ENCODE measurements at places on chromosomes 7 and 10.

DNA sequence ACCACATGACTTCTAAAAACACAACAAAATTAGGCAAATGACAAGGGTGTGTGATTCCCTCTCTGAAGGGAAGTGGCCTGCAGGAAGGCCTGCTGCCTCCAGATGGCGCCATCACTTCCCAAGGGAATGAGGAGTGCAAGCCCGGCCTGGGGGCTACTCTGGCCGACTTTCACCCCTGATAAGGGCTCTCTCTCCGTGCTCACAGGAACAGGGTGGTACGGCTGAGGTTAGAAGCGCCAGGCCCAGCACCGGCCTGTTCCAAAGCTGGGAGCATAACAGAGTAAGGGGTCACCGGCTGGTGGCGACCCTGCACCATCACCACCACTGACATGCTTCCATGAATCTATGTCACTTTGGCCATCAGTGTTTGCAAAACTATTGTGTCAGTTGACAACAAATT, 13.1 kb downstream of the RBP3 start:
- DNase-seq: peak; percentile 34

GRCh38 chr10:47362199-47362598, 14.0 kb downstream of the RBP3 start:
- DNase-seq: no peak

DNA sequence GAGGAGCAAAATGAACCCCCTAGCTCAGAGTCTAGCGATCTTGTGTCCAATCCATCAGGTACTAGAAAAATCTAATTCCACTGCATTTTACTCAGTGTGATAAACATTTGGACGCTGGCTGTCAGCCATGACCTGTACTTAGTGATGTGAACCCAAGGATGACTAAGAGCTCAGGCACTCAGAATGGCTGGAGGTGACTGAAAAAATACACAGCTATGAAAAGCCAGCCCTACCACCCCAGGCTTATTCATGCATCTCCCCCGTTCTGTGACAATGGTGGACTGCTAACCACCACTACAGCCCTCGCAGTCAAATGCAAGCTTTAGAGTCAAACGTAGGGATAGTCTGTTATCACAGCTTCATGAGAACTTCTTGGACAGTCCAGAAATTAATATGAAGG, 14.9 kb downstream of the AFAP1L2 start:
- DNase-seq: no peak

DNA sequence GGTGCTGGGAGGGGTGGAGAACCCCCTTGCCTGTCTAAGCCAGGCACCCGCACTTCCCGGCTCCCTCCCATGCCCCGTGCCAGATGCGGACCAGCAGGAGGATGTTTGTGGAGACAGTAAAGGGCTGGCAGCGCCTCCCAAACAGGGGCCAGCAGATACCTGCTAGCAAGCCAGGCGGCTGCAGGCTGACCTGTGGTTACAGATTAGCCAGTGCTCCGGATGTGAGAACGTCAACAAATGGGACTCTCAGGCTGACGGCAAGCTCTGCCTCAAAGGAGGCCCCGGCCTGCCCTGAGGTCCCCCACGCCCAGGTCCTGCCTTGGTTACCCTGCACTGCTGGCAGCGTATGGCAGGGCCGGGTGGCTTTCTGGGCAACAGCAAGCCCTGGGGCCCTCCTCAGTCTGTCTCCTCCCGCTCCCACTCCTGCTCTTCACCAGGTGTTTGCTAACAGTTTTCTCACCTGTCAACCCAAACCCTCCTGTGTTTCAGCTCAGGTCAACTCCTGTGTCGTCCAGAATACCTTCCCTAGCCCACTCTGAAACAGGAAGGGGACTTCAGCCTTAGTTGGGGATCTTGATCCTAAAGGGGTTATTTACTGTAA, 85.4 kb downstream of the NEURL1 start:
- no peak for DNase-seq

DNA sequence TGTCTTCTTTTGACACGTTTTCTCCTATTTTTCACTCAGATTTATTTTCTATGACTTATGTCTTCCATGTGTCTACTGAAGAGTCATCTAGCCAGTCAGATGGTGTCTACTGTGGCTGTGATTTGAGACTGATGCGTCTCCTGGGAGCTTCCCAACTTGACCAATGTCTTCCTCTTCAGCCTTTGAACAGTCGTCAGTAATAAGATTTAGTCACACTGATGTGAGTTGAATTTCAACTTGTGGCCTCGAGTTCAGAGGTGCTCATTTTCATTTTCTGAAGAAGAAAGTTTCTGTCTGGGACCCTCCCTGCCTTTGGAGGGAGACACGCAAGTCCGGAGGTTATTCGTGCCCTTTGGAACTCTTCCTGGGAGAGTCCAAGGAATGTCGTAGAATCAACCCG, 221.9 kb upstream of the INHBA start:
- no peak for DNase-seq

- DNase-seq: no peak
These were observed 11.0 kb downstream of the ZNF862 start for GRCh38 chr7:149849174-149849573.

DNA sequence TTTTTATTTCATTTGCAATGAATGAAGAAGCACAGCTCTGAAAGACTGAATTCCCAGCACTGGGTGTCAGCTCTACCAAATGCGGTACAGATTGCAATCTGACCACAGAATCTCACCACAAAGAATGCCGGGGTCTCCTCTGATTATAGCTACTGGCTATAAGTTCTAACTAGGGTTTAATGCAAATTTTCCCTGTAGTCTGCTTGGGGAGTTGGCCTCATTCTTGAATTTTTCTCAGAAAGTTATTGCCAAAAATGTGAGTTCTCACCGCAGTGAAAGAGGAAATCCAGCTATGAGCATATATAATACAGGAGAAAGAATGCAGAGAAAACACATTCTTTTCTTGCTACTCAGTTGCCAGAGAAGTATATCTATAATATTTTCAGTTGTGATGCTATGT, 1255.7 kb upstream of the LRRTM3 start:
- DNase-seq: no peak

DNA sequence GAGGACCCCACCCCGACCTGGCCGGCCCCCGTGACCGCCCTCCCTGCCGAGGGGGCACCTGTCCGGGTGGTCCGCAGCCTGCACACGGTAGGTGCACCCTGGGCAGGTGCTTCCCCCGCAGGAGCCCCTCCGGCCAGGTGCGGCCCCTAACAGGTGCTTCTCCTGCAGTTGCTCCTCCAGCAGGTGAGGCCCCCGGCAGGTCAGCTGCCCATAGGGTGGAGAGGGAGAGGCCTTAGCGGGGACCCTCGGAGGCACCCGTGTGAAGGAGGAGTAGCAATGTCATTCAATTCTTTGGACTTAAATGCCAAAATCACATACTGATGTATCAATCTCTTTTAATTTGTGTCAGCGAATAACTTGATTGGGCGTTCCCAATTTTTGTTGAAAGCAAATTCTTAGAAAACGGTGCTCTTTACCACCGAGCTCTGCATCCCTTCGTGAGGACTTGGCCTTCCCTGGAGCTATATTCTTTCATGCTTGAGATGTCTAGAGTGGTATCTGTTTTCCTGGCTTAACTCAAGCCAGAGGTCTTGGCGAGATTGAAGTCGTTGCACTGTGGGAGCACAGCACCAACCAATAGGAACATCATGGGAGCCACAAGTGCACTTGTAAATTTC, 738 bp upstream of the NCAPG2 start:
- DNase-seq: peak; percentile 48

DNA sequence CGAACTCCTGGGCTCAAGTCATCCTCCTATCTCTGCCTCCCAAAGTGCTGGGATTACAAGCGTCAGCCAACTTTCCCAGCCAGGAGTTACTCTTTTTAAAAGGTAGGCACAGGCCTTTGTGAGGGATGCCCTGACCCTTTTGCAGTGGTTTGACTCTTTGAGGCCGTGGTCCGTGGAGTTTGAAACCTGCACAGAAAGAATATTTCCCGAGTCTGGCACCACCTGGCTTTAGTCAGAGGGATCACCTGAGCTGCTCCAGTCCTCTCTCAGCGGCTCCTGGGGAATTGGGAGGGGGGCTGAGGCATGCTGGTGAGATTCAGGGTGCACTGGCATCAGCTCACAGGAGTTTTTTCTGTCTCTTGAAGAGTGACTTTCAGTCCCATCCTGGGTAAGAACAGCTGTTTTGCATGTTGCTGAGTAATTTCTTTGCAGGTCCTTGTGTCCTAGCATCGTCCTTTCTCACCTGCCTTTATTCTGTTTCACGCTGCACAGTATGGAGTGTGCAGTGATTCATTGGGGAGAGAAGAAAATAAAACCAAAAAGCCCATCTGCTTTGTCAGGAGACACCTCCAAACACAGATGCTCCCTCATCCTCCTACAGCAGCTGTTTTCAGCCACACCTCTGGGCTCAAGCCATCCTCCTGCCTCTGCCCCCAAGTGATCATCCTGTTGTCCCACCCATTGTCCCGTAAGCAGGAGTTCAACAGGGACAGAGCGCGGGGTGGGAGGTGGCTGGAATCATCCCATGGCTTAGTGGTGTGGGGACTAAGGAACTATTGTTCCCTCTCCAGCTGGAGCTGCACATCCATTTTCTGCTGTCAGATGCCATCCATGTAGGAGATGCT, 284.7 kb downstream of the CAMK1D start:
- no peak for DNase-seq

- DNase-seq: no peak
These were observed 20.2 kb upstream of the TMEM178B start for GRCh38 chr7:141053626-141054025.

DNA sequence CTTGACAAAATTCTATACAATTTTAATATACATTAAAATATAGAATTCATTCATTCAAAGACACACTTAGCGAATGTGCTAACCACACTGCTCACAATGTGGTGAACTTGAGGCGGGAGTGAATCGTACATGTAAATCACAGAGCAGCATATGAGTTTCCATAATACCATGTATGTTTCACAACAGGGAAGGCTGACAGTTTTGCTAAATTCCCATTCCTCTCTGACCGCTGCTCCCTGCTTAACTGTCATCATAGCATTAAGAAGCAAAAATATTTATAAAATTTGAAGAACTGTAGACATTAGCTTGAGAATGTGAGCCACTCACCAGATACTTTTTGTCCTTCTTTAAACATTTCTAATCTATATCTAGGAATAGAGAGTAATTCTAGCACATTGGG, 763.3 kb downstream of the MAGI2 start:
- DNase-seq: no peak

DNA sequence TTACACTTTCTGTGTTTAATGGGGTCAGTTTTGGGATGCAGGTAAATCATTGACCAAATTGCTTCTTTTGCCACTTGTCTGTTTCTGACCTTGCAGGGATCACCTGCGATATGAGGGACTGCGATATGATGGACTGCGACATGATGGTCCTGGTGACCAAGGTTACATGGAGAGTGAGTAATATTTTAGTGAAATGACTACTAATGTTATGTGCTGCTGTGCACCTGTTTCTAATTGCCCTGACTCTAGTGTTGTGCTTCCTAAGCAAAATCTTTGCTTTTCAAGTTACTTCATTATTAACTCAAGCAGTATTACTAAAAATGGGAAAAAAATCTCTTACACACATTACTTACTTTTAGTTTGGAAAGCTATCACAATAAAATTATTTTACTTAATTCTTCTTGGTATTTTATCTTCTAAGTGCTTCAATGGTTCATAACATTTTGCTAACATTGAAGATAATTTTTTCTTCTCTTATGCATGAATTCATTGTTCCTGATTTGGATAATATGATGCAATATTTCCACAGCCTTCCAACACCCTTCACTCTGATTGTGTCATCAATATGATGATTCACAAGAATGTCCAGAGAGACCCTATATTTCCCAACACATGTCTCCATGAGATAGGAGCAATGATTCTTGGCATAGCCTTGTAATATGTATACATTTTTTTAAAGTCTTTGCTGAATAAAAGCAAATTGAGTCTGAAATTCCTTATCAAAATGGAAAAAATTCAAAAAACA, 306.2 kb upstream of the AKR1E2 start:
- no peak for DNase-seq

DNA sequence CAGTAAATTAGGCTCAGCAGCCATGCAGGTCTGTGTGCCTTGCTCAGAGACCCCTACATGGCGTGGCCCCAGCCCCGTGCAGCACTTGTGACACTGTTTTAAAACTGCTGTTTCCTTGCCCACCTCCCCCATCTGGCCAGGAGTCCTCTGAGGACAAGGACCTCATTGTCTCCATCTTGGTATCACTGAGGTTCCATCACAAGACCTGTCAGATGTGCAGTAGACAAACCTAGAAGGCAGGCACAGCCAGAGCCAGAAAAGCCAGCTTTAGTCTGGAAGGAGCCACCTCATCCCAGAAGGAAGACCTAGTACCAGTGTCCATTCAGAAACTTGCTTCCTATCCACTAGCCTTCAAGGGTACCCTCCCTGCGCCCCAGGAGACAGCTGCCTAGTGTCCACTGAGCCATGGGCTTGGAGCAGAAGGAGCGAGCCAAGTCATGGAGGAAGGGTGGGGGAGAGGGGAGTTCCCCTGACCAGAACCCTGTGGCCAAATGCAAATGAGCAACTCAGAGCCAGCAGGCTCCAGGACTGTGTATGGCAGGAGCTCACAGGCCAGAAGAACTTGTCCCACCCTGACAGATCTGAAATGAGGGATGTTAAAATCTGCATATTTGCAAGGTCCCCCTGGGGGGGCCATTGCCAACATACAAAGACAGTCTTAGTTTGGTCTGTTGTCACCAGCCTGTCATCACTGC, 176.1 kb downstream of the SH3PXD2A start:
- no peak for DNase-seq

DNA sequence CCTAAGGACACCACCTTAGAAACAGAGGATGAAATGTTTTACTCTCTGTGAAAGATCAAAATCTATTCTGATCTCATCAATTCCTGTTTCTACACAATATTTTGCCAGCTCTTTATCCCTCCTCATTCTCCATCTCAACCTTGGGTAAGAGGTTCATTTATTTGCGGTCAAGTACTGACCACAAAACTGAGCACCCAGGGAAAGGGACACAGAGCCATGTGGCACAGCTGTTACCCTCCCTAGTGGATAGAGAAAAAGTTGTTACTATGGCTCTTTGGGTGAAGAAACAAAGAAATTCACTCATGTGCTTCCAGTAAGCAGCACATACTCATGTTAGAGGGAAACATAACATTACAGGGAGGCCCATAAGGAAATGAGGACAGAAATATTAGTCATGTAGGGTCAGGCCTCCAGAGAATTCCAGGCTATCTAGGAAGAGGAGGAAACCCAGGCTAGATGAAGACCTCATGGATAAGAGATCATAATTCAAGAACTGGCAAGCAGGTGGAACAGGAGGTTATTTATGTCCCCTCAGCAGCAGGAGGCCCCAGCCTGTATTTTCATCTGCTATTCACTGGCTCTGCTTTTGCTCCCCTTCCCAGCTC, 114.5 kb downstream of the ATE1 start:
- DNase-seq: no peak

GRCh38 chr10:44935201-44935965, 24.2 kb upstream of the RASSF4 start:
- DNase-seq: peak; percentile 77

DNA sequence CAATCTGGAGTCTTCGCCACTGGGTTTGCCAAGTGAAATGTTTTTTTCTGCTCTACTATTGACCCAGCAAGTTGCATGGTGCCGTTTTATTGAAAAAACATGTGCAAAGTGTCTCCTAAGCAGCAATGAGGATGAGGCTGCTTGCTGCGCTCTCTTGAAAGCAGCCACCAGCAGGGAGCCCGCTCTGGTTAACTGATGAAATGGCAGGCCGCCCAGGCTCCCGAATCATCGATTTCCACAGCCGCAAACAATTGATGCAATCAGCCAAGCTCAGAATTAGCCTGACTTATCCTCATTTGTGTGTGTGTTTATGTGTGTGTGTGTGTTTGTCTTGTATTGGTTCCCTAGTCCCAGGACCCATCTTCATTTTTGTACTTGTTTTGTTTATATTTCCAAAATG, 22.2 kb upstream of the LYZL1 start:
- peak; percentile 17 for DNase-seq
